ENCODE measurements at places on chromosomes 7 and 10.

- peak; percentile 98 for DNase-seq
These were observed 57.8 kb downstream of the TRIL start for GRCh38 chr7:28900311-28900710.

GRCh38 chr7:85593355-85593754 lies 406.5 kb upstream of the SEMA3D start:
- DNase-seq: no peak

- no peak for DNase-seq
These were observed 158.2 kb upstream of the PRKCQ start for GRCh38 chr10:6738112-6738768.

GRCh38 chr10:89476150-89476549 lies 59.2 kb downstream of the SLC16A12 start:
- DNase-seq: no peak

DNA sequence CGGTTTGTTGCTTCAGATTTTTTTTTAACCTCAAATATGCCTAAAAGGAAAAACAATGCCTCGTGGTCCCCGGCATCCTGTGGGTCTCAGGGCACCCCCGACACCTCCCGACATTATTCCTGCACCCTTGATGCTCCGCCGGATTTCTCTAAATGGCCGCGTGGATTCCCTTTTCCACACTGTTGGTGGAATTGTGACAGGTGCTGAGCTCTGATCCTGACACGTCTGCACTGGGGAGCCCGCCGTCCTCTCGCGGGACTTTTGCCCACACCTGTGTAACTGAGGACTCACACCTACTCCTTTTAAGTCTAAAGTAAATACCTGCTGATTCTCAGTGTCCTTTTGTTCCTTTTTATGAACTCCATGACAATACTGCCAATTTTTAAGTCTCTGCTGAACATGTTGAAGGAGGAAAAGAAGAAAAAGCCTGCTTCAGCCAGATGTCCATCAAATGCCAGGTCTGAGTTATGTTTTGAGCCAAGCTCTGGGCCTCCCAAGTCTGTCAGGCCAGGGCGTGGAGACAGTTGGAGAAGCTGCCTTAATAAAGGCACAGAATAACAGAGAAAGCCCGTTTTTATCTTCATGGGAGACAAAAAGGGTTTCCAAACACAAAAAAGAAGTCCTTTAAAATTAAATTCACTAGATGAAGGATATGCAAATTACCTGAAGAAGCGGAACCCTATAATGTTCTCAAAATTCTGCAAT lies 568.2 kb downstream of the DNAJB6 start:
- DNase-seq: no peak

Data from NCI-H82 (cell line).